Activated T-helper 17 cell treated with anti-CD3 and anti-CD28 coated beads, Interleukin-2, amount 50 U/mL, for 72 hours (primary cell): ENCODE measurements at places on chromosomes 1 and 21.

- peaks cover 55% of the 10 kb centered on the region for H3K27me3 ChIP-seq
- no peak overlapping the region for H3K27ac ChIP-seq
- no peak overlapping the region for H3K4me3 ChIP-seq
These were observed 12.9 kb upstream of the LELP1 start for GRCh38 chr1:153190373-153190772.

- peaks cover 4% of the 10 kb centered on the region for H3K27me3 ChIP-seq
- no peaks in the 10 kb centered on the region for H3K4me1 ChIP-seq
- H3K27ac ChIP-seq = no peak overlapping the region
- ATAC-seq = no peak
- H3K4me3 ChIP-seq = no peak overlapping the region
- no peaks in the 10 kb centered on the region for H3K36me3 ChIP-seq
These were observed 32.3 kb upstream of the KDM4A start for GRCh38 chr1:43617668-43618067.

GRCh38 chr21:42191696-42192595, 27.0 kb upstream of the ABCG1 start:
- no peaks in the 10 kb centered on the region for H3K27me3 ChIP-seq
- peaks cover 34% of the 10 kb centered on the region for H3K4me1 ChIP-seq
- H3K4me3 ChIP-seq = no peak overlapping the region
- H3K27ac ChIP-seq = peak overlapping the region; percentile 62
- H3K36me3 ChIP-seq = no peaks in the 10 kb centered on the region

DNA sequence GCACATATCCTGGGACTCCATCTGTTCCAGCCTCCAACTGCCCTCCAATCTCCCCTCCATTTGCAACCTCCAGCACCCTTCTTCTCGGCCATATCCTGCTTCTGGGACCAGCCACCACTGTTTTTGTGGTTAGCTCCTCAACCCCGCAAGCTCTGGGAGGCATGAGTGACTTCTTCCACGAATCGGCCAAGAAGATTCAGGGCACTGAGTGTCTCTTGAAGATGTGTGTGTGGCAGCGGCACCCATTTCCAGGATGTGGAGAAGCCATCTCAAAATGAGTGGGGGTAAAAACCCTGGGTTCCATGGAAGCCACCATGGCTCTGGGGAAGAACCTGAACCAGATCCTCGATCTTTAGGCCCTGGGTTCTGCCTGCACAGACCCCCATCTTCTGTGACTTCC, 194.6 kb downstream of the SLC45A1 start:
- H3K4me3 ChIP-seq = peak overlapping the region; percentile 47
- ATAC-seq = peak; percentile 29
- H3K36me3 ChIP-seq = no peaks in the 10 kb centered on the region
- peaks cover 25% of the 10 kb centered on the region for H3K4me1 ChIP-seq

GRCh38 chr1:180366371-180367068, 135.9 kb downstream of the ACBD6 start:
- no peak overlapping the region for H3K4me3 ChIP-seq
- H3K27me3 ChIP-seq = no peaks in the 10 kb centered on the region
- H3K4me1 ChIP-seq = peaks cover 3% of the 10 kb centered on the region
- H3K36me3 ChIP-seq = peaks cover 6% of the 10 kb centered on the region
- H3K27ac ChIP-seq = no peak overlapping the region

GRCh38 chr1:119674835-119675289, 26.8 kb upstream of the ZNF697 start:
- H3K36me3 ChIP-seq = no peaks in the 10 kb centered on the region
- H3K27ac ChIP-seq = no peak overlapping the region
- H3K4me3 ChIP-seq = no peak overlapping the region
- no peaks in the 10 kb centered on the region for H3K4me1 ChIP-seq

DNA sequence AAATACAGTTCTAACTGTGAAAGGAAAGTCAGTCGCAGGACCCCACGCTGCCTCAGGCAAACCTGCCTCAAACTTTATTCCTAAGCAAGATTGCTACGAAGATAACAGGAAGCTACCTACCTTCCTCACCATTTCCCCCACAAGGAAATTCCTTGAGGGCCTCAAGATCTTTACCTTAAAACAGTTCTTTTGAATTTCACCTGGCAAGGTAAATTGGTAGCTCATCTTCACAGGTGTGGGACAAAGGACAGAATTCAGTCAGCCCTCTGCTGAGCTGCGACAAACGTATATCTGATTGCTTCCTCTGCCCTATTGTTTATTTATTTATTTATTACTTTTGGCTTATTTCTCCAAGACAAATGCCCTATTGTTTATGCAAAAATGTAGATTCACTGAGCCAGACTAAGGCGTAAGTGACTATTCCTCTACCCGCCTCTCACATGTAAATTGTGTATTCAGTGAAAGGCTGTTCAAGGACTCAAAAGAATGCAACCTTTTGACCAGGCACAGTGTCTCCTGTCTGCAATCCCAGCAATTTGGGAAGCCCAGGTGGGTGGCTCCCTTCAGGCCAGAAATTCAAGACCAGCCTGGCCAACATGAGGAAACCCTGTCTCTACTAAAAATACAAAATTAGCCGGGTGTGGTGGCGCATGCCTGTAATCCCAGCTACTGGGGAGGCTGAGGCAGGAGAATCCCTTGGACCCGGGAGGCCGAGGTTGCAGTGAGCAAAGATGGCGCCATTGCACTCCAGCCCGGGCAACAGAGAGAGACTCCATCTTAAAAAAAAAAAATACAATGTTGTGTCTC, 17.3 kb upstream of the PKNOX1 start:
- no peaks in the 10 kb centered on the region for H3K27me3 ChIP-seq
- H3K4me3 ChIP-seq = no peak overlapping the region
- no peak overlapping the region for H3K27ac ChIP-seq
- ATAC-seq = peak; percentile 98
- no peaks in the 10 kb centered on the region for H3K4me1 ChIP-seq

GRCh38 chr1:39567302-39567701, 9.3 kb downstream of the PABPC4 start:
- no peak for ATAC-seq
- no peaks in the 10 kb centered on the region for H3K27me3 ChIP-seq
- peaks cover 100% of the 10 kb centered on the region for H3K36me3 ChIP-seq
- H3K27ac ChIP-seq = peak overlapping the region; percentile 71

DNA sequence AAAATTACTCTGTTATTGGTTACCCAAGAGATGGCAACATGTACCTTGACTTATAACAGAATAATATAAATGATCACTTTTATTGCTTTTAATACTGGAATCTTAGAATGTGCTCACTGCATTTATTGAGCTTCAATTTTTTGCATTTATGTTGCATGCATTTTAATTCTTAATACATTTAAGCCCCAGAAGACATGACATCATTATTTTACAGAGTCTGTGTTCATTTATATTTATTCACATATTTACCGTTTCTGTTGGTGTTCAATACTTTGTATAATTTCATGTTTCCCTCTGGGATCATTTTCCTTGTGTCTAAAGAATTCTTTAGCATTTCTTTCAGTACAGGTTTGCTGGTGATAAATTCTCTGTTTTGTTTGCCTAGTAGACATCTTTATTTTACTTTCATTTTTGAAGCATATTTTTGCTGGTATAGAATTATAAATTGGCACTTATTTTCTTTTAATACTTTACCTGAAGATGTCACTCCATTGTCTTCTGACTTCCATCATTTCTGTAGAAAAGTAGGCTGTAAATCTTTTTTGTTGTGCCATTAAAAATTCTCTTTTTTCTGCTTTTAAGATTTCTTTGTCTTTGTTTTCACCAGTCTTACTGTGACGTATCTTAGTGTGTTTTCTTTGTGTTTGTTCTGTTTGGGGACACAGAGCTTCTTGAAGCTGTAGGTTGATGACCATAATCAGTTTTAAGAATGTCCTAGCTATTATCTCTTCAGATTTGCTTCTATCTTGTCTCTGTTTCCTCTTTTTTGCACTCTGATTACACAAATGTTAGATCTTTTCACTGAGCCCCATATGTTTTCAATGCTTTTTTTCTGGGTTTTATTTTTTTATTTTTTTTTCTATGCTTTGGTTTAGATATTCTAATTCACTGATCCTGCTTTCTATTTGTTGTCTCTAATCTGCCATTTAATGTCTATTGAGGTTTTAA, 26.9 kb downstream of the DISP3 start:
- H3K4me3 ChIP-seq = no peak overlapping the region
- no peak overlapping the region for H3K27ac ChIP-seq
- H3K4me1 ChIP-seq = no peaks in the 10 kb centered on the region
- peaks cover 10% of the 10 kb centered on the region for H3K36me3 ChIP-seq

- no peaks in the 10 kb centered on the region for H3K36me3 ChIP-seq
- H3K27ac ChIP-seq = no peak overlapping the region
- peak overlapping the region; percentile 50 for H3K4me3 ChIP-seq
- peak; percentile 11 for ATAC-seq
These were observed 34.7 kb downstream of the ADARB1 start for GRCh38 chr21:45108808-45109781.

GRCh38 chr1:28113242-28113572, 24.8 kb upstream of the EYA3 start:
- peak; percentile 17 for ATAC-seq
- peaks cover 14% of the 10 kb centered on the region for H3K4me1 ChIP-seq
- no peaks in the 10 kb centered on the region for H3K36me3 ChIP-seq
- H3K4me3 ChIP-seq = no peak overlapping the region
- H3K27me3 ChIP-seq = peaks cover 3% of the 10 kb centered on the region

- H3K4me3 ChIP-seq = peak overlapping the region; percentile 89
- H3K27ac ChIP-seq = peak overlapping the region; percentile 97
- no peaks in the 10 kb centered on the region for H3K27me3 ChIP-seq
- ATAC-seq = peak; percentile 10
These were observed 765 bp upstream of the HIPK1 start for GRCh38 chr1:113928187-113928930.

GRCh38 chr21:16418226-16418625, 688.4 kb downstream of the USP25 start:
- no peaks in the 10 kb centered on the region for H3K4me1 ChIP-seq
- no peak for ATAC-seq
- H3K4me3 ChIP-seq = no peak overlapping the region
- no peaks in the 10 kb centered on the region for H3K36me3 ChIP-seq

- no peaks in the 10 kb centered on the region for H3K27me3 ChIP-seq
- ATAC-seq = no peak
- no peak overlapping the region for H3K4me3 ChIP-seq
- no peaks in the 10 kb centered on the region for H3K4me1 ChIP-seq
- no peaks in the 10 kb centered on the region for H3K36me3 ChIP-seq
- no peak overlapping the region for H3K27ac ChIP-seq
These were observed 49.8 kb downstream of the LDLRAD2 start for GRCh38 chr1:21861602-21862429.

DNA sequence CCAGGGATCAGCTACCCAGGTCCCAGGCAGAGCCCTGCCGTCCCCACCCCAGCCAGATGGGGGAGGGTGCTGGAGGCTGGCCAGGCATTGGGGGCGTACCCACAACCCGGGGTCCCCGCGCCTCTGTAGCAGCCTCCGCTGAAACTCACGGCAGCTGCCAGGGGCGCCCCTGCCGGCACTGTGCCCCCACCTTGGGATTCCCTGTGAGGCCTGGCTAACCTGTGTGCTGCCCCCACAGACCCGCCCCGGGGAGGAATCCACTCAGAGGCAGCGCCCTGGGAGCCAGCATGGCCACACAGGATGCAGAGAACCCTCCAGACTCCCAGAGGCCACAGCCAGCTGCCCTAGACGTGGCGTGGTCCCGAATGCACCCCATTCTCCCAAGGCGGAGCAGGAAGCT, 3.8 kb downstream of the DVL1 start:
- peaks cover 9% of the 10 kb centered on the region for H3K4me1 ChIP-seq
- H3K27me3 ChIP-seq = no peaks in the 10 kb centered on the region
- no peak overlapping the region for H3K4me3 ChIP-seq
- H3K36me3 ChIP-seq = peaks cover 8% of the 10 kb centered on the region
- no peak overlapping the region for H3K27ac ChIP-seq
- ATAC-seq = no peak

- peaks cover 4% of the 10 kb centered on the region for H3K27me3 ChIP-seq
- H3K4me1 ChIP-seq = no peaks in the 10 kb centered on the region
- H3K36me3 ChIP-seq = no peaks in the 10 kb centered on the region
- no peak overlapping the region for H3K27ac ChIP-seq
- H3K4me3 ChIP-seq = no peak overlapping the region
These were observed 17.0 kb downstream of the PAPPA2 start for GRCh38 chr1:176479971-176480370.

- peaks cover 49% of the 10 kb centered on the region for H3K27me3 ChIP-seq
- no peak for ATAC-seq
- no peak overlapping the region for H3K27ac ChIP-seq
- H3K4me3 ChIP-seq = no peak overlapping the region
- no peaks in the 10 kb centered on the region for H3K36me3 ChIP-seq
These were observed 11.3 kb upstream of the RIPK4 start for GRCh38 chr21:41777951-41778815.

GRCh38 chr1:48619539-48619938, 147.5 kb upstream of the SPATA6 start:
- no peaks in the 10 kb centered on the region for H3K4me1 ChIP-seq
- H3K4me3 ChIP-seq = no peak overlapping the region
- H3K27me3 ChIP-seq = peaks cover 25% of the 10 kb centered on the region
- no peaks in the 10 kb centered on the region for H3K36me3 ChIP-seq
- no peak overlapping the region for H3K27ac ChIP-seq

GRCh38 chr1:64601207-64601606, 131.3 kb downstream of the CACHD1 start:
- H3K4me1 ChIP-seq = no peaks in the 10 kb centered on the region
- no peaks in the 10 kb centered on the region for H3K36me3 ChIP-seq
- ATAC-seq = no peak
- H3K4me3 ChIP-seq = no peak overlapping the region
- no peak overlapping the region for H3K27ac ChIP-seq
- H3K27me3 ChIP-seq = peaks cover 7% of the 10 kb centered on the region

DNA sequence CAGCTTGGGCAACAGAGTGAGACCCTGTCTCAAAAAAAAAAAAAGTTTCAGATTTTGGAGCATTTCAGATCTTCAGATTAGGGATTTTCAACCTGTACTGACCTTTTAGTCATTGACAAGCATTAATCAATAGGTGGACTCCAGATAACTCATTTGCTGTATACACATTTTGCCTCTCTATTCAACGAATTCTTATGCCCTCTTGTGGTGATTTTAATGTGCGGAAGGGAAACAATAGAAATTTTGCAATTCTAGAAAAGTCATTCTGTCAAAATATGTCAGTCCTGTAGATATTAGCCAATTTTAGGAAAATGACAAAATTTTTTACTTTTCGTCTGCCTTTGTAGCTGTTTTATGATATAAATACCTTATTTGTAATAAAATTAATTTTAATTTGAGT, 11.6 kb upstream of the OR2G2 start:
- no peaks in the 10 kb centered on the region for H3K4me1 ChIP-seq
- H3K36me3 ChIP-seq = no peaks in the 10 kb centered on the region
- H3K27me3 ChIP-seq = peaks cover 33% of the 10 kb centered on the region
- no peak overlapping the region for H3K27ac ChIP-seq
- no peak overlapping the region for H3K4me3 ChIP-seq
- no peak for ATAC-seq

GRCh38 chr1:159925719-159926078, 392 bp upstream of the TAGLN2 start:
- ATAC-seq = peak; percentile 44
- H3K4me3 ChIP-seq = peak overlapping the region; percentile 89
- H3K27me3 ChIP-seq = no peaks in the 10 kb centered on the region
- H3K27ac ChIP-seq = peak overlapping the region; percentile 99
- H3K36me3 ChIP-seq = peaks cover 51% of the 10 kb centered on the region
- peaks cover 39% of the 10 kb centered on the region for H3K4me1 ChIP-seq

- H3K4me1 ChIP-seq = peaks cover 5% of the 10 kb centered on the region
- H3K36me3 ChIP-seq = peaks cover 5% of the 10 kb centered on the region
- H3K27ac ChIP-seq = no peak overlapping the region
- no peaks in the 10 kb centered on the region for H3K27me3 ChIP-seq
These were observed 314.1 kb downstream of the DISC1 start for GRCh38 chr1:231940701-231941100.
